CD4-positive, alpha-beta T cell treated with Interferon alpha-2 for 1 hour (primary cell): ENCODE measurements at places on chromosomes 6 and 20.

DNA sequence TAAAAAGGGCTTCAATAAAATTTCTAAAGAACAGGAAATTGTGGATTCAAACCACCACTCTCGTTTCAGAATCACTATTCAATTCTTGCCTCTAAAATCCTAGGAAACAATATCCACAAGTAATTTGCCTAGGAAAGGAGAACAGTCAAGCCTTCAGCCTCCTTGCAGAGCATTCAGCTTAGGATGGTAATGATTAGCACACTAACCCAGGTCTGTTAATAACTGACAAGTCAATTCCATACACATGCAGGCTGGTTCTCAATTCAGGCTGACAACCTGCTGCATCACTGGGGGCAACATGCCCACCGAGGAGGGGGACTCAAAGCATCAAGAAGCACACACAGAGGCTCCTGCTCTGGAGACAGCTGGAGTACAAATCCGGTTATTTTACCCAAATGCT, 57.6 kb downstream of the GMDS start:
- no peak for DNase-seq

GRCh38 chr6:124655866-124656265, 306.4 kb upstream of the RNF217 start:
- no peak for DNase-seq

GRCh38 chr6:829656-830055, 136.7 kb upstream of the EXOC2 start:
- DNase-seq, result no peak

DNA sequence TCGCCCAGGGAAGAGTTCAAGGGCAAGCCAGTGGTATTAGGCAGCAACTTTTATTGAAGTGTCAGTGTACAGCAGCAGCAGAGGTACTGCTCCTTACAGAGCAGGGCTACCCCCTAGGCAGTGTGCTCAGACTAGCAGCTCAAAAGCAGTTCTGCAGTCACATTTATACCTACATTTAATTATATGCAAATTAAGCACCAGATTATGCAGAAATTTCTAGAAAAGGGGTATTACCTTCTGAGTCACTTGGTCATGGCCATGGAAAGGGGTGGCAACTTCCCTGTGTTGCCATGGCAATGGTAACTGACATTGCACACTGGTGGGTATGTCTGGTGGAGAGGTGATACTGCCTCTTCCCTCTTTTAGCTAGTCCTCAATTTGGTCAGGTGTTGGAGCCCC, 2.1 kb upstream of the ZKSCAN4 start:
- no peak for DNase-seq

DNA sequence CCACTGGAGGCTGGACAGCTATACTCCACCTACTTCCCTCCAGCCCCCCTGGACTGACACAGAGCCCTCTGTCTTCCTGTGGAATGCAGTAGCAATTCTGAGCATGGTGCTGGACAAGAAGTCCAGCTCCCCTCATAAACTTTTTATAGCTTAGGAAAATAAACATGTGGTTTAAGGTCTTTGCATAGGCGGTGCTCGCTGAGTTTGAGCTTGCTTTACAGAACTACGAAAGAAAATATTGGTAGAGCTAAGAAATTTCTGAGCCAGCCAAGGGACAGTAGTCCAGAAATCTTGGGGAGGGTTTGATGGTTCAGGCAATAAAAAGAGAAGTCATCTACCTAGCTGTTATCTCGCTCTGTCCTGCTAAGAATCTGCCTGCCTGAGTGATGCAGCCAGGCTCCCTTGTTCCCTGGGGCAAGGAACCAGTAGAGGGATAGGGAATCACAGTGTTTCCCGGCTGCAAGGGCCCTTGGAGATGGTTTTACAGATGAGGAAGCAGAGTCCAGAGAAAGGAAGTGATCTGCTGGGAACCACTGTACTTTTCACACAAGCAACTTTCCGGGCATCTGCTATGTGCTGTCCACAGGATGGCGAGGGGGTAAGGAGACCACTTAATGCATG, 343.4 kb downstream of the CDC5L start:
- DNase-seq, result no peak
